ENCODE measurements at places on chromosomes 5 and 9.

DNA sequence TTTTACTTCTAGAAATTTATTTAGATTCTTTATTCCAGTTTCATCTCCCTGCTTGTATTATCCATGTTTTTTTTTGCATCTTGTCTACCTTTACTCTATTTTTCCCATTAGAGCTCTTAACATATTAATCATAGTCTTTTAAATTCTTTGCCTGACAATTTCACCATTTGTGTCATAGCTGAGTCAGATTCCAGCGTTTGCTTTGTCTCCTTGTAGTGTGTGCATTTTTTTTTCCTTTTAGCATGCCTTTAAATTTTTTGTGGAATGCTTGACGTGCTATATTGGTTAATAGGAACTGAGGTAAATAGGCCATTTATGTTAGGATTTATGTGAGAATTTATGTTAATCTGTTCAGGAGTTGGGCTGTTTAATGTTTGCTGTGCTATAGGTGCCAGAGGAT lies 41.8 kb upstream of the NFIL3 start:
- no peak for DNase-seq

DNA sequence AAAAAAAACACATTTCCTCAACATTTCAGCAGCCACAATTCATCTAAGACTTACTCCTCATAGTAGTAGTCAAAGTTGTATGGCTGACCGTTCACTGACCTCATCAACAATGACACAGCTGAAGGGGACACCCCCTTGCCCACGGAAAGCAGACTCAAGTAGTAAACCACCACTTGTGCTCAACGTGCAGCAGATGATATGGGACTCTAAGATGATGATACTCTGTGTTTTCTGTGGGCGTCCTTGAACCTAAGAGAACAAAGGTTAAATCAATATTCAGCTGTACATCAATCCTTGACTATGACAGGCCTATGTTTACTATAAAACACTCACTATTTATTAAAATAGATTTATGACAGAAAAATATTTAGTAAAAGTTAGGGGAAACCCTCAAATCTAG lies 71.6 kb downstream of the SETX start:
- no peak for DNase-seq

DNA sequence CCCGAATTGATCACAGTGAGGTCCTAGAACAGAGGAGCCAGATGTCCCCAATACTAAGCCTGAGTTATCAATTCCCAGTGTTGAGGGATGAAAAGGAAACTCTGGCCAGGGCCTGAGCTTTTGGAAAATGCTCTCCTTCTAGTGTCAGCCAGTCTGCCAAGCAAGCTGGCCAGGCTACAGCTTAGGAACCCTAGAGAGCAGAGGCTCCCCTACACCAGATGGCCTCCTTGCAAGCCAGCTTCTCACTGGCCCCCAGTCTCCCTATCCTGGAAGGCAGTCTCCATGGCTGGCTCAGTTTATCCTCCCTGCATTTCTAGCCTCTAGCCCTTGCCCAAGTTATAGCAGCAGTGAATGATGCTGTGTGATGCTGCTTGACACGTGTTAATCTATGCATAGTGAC lies 204.7 kb upstream of the WWC1 start:
- no peak for DNase-seq

DNA sequence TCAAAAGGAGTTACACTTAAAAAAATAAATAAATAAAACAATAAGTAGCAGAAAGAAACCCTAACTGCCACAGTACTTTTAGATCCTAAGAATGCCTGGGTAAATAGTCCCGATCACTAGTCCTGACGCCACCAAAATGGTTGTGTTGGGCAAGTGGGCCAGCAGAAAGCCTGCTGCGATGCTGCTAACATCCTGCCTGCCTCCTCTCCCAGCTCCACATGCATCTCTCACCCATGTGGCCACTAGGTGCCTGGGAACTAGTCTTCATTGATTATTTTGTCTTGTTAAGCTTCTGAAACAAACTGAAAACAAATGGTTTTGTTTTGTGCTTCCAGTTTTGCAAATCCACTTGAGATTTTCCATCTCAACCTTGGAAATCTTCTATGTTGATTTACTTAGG lies 54.4 kb upstream of the TRAF1 start:
- no peak for DNase-seq

DNA sequence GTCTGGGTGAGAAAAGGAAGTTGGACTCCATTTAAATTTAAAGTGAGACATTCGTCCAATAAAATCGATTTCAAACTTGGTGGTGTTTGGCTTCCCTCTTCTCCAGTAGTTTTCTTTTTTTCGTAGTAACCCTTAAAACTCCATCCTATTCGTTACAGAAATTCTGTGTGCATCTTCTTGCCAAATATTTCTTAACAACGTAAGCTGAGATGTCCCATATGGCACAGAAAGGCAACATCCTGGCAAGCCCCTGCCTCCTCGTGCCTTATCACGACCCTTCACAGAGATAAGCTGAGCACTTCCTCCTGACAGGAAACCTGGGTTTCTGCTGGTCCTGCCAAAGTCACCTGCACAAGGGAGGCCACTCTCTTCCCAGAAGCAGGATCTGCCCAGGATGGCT lies 11.8 kb upstream of the ADAMTS2 start:
- DNase-seq, result no peak

Data from activated CD8-positive, alpha-beta memory T cell treated with anti-CD3 and anti-CD28 coated beads for 1 hour (primary cell).